ENCODE measurements at places on chromosomes 13 and 19.

DNA sequence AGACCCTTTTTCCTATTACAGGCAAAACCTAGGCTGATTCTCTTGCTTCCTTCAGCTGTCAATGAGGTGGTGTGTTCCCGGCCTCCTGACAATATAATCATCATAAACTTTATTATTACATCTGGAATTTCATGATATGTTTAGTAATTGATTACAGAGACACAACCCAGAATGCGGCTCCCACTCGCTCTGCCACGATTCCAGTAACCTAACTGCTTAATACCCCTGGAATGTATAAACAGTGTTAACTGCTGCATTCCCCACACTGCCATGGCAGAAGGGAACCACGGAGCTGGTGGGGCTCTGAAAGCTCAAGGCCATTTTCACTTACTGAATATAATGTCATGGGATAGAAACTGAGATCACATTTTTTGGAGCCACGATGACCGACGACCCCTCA lies 17.1 kb downstream of the TSHZ3 start:
- DNase-seq, result no peak

GRCh38 chr19:870963-871401 lies 11.5 kb downstream of the CFD start:
- DNase-seq, result no peak

DNA sequence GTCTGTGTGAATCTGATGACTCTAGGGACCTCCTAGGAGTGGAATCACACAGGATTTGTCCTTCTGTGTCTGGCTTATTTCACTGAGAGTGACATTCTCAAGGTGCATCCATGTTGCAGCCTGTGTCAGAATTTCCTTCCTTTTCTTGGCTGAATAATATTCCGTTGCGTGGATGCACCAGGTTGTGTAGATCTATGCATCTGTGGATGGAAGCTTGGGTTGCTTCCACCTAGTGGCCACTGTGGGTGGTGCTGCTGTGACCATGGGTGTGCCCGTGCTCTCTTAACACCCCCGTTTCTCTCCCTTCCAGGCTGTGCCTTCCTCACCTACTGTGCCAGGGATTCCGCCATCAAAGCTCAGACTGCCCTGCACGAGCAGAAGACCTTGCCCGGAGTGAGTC lies 26.2 kb downstream of the CELF5 start:
- DNase-seq, result no peak

GRCh38 chr19:23075031-23075733 lies 41.6 kb upstream of the ZNF730 start:
- no peak for DNase-seq

GRCh38 chr13:95535243-95535642 lies 17.3 kb upstream of the CLDN10 start:
- DNase-seq, result no peak

DNA sequence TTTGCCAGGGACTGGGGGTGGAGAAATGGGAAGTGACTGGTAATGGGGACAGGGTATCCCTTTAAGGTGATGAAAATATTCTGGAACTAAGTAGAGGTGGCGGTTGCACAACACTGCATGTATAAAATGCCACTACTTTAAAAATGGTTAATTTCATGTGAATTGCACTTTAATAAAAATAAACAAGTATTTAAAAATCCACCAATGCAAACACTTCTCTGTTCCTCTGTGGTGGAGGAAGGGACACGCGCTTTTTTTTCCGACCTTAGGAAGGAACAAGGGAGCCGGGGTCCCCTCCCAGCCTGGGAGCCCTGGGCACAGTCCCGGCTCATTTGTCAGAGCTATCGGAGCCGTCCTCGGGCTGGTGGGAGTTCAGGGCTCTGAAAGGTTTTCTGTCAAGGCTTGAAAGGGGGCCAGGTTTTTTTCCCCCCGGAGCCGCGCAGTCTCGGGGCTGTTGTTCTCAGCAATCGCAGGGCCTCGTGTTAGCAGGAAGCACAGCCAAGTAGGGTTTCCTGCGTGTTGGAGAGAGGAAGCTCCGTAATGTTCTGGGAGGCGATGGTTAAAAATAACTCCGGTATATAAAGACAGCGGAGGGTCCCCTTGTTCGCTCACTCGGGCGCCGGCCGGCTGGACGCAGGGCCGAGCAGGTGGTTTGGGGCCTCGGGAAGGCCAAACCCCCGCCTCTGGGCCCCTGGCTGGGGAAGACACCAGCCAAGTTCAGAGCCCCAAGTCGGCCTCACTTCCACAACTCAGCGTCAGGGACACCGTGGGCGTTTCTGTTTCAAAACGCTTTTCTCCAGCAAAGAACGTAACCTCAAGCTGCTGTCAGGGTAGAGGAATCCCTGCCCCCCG lies 41.2 kb upstream of the KLF2 start:
- DNase-seq, result peak; percentile 12

- DNase-seq, result no peak
Observed at GRCh38 chr13:29446016-29446415, 149.5 kb downstream of the SLC7A1 start.

DNA sequence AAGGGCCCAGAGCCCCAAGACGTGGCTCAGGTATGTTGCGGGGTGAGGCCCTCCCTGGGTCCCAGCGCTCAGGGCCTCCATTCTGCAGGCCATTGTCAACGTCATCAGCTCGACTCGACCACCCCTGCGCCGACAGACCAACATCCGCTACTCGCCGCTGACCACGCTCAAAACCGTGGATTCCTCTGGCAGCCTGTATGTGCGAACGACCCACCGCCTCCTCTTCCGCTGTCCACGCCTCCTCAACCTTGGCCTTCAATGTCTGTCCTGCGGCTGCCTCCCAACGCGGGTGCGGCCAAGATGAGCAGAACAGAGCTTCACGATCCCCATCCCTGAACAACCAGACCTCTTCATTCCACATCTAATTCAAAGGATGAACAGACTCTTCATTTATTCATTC lies 8.2 kb downstream of the RDH8 start:
- DNase-seq, result no peak

DNA sequence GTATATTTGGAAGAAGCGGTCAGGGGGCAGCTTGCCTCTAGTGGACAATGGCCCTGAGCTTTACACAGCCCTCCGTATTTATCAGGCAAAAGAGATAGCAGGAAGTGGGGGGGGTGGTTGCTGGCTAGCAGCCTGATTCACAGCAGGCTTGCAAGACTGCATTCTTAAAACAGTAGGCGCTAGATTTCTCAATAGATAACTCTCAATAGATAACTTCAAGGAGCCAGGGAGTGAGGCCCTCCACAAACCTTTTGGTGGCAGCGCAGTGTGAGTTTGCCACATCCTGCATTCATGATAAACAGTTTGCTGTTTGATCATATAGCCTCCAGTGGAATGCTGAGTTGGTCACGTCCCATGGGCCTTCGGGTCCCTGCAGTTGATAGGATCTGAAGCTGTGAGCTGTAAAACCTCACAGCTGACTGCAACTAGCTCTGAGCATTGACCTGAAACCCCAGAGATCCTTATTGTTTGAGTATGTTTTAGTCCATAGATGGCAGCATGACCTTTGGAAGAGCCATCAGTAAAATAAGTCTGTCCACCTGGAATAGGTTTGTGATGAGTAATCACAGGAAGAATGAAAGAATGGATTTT lies 12.2 kb downstream of the FPR3 start:
- DNase-seq, result no peak
